T-helper 1 cell (primary cell): ENCODE measurements at places on chromosomes 12 and 14.

- no peak for DNase-seq
Measured at GRCh38 chr14:49991491-49991890, 98.6 kb downstream of the ARF6 start.

DNA sequence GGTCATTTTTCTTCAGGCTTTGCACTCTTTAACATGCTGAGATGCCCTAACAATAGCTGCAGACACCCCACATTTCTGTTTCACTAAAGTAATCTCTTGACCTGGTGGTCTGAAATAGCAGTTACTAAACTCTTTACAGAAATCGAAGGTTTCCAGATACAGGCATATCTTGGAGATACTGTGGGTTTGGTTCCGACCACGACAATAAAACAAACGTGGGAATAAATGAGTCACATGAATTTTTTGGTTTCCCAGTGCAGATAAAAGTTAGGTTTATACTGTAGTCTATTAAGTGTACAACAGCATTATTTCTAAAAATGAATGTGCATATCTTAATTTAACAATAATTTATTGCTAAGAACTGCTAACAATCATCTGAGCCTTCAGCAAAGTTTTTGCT is 208.7 kb downstream of the EGLN3 start:
- no peak for DNase-seq

- no peak for DNase-seq
Measured at GRCh38 chr12:113392988-113393579, 10.6 kb downstream of the SDS start.

- DNase-seq: no peak
Measured at GRCh38 chr14:90619911-90620310, 196.3 kb downstream of the TTC7B start.

DNA sequence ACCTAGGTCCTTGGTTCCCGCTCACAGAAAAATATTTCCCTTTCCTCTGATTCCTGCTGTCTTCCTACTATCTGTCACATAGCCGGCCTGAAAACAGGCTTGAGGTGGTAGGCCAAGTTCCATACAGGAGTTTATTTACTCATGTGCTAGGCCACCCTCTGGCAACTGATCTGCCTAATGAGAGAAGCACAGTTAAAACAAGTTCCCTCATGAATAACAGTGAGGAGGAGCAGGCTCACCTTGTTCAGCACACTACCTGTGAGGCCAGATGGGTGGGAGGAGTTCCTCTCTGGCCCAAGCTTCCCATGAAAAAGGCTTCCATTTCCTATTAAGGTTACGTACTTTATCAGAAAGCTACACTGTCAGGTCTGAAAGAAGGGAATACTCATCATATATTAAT is 206.0 kb downstream of the MYRFL start:
- no peak for DNase-seq

DNA sequence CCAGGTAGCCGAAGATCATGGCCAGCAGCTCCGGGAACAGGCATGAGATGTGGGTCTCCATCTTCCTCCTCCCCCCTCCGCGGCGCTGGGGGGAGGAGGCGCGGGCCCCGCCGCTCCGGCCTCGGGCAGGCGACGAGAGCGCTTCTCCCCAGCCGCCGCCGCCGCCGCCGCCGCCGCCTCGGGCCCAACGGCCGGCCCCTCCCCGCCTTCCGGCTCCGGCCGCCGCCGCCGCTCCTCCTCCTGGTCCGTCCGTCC is 448 bp downstream of the FBXL14 start:
- no peak for DNase-seq
